Tibial nerve (tissue), 4 donors: ENCODE measurements at places on chromosomes 5 and 9. TPM values are rescaled to one million over a fixed set of nuclear protein-coding genes. Genes with fewer than 3 reads are reported as not detected.

DNA sequence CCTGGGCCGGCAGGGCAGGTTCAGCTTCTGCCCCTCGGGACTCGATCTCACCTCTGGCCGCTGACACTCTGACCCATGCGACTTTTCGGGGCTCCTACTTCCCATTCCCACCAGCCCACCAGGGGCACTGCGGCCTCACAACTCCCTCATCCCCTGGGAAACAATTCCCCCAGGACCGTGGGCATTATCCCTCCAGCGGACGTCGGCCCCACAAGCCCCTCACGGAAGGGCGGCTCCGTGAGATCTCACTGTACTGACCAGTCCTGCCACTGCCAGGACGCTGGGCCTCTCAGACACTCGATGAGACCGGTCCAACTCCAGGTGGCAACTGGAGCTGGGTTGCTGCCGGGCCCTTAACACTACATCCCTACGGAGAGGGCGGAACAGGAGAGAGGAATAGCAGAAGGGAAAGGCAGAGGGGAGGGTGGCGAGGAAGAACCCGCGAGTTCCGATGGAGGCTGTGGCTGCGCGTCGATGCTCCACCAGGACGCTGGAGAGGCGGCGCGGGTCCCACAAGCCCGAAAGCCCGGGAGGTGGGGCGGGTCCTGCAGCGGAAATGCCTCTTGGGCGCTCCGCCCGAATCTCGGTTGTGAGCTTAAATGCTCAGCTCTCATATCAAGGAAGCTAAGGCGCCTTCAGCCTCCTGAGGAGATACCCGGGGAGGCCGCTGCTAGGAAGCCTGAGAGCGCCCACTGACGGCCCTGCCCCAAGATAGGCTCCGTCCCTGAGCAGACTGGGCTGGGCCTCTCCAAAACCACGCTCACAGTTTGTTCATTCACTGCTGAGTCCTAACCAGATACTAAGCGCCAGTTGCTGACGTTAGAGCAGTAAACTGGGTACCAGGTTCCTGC lies 36.3 kb downstream of the VCP start:
- no peak for DNase-seq

DNA sequence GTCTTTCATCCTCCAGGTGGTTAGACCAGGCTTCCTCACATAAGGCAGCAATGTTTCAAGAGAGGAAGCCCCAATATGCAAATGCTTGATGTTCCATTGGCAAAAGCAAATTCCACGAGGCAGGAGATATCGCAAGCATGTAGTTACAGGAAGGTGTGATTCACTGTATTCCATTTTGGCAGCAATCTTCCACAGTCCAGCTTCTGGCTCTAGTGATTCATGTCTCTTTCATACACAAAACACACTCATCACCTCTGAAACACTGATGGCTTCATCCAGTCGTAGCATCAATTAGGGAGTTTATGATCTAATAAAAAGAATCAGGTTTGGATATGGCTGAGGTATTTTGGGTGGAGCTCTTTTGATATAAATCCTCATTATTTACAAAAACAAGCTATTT lies 552.2 kb upstream of the RIOK2 start:
- DNase-seq, result no peak

GRCh38 chr5:173567548-173567947 lies 48.9 kb downstream of the BOD1 start:
- no peak for DNase-seq

DNA sequence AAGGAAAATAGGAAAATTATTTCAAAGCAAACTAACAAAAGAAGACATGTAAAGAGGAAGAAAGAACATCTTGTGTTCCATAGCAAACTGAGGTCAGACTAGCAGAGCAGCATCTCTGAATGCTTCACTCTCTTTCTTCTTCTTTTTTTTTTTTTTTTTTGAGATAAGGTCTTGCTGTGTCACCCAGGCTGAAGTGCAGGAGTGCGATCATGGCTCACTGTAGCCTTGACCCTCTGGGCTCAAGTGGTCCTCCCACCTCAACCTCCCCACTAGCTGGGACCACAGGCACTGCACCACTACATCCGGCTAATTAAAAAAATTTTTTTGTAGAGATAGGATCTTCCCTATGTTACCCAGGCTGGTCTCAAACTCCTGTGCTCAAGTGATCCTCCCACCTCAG lies 36.6 kb downstream of the MELK start:
- DNase-seq, result no peak

GRCh38 chr5:11357928-11358327 lies 546.3 kb downstream of the CTNND2 start:
- DNase-seq, result no peak

- DNase-seq, result no peak
Measured at GRCh38 chr9:124506931-124507879, at the start of gene NR5A1. Gene NR5A1 (minus strand): TSS chr9:124507399. CDS start chr9:124503395, 4,004 bp downstream.

GRCh38 chr5:56664025-56664424 lies 151.3 kb upstream of the MAP3K1 start:
- DNase-seq, result no peak

DNA sequence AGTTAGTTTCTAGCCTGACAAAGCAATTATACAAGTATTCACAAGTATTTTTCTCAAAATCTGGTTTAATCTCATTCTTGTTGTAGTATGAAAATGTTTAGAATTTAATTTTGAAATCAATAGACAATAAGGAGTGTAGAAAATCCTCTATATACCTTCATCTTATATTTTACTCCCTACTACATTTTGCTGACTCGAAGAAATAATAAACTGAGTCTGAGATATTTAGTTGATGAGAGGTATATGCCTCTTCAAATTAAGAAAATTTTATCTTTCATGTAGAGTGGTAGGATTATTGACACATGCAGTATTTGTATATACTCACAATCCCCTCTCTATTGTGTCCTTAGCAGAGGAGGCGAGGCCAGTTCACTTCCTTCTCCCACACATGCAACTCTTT lies 477.7 kb downstream of the MAN2A1 start:
- DNase-seq, result no peak

The ACOT12 gene
- 1.7 TPM for total RNA-seq

The FOXD4L6 gene
- total RNA-seq, result 1.3 TPM

The TMEFF1 gene
- not detected for total RNA-seq
